A549 treated with Mapracorat at 1 μM for 4 hours (cell line): ENCODE measurements at places on chromosomes 3 and 15. TPM values are rescaled to one million over a fixed set of nuclear protein-coding genes. Genes with fewer than 3 reads are reported as not detected.

The CAND2 gene
- 0.35 to 0.52 TPM (median 0.49 TPM) in 5 replicates for total RNA-seq

The TNFSF10 gene
- total RNA-seq, result 0.08 to 0.15 TPM (median 0.14 TPM) in 3 of 5 replicates, not detected in the others

The CD200R1 gene
- not detected in 5 replicates for total RNA-seq

The TNIK gene
- 1.6 to 2.3 TPM (median 1.9 TPM) in 5 replicates for total RNA-seq
